ENCODE measurements at places on chromosomes 5 and 9.

DNA sequence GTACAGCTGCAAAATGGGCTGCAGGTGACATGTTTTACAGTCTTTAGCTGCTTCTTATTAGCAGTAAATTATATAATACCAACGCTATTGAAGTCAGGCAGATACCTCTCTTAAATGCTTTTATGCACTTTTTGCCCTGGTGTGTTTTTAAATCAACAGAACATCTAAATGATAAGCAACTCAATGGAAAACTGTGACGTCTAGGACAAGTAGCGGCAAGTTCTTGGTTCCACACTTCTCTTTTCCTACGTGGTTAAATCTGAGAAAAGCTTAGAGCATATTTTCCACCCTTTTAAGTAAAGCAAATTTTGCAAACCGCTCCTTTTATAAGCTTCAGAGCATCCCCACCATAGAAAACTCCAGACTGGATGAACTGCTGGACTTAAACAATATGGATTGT lies 58.1 kb downstream of the CEMIP2 start:
- no peak for DNase-seq

DNA sequence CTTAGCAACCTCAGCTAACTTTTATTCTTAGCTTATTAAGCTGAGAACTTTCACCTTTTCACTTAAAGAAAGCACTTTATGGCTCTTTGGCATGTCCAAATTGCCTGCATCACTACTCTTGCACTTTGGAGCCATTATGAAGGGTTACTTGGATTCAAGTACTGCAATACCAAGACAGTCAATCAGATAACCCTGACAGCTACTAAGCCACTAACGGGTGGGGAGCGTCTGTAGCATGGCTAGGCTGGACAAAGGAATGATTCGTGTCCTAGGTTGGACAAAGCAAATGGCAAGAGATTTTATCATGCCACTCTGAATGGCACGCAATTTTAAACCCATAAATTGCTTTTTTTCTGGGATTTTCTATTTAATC lies 39.6 kb downstream of the TRPM6 start:
- DNase-seq = no peak

- no peak for DNase-seq
These were observed 737 bp downstream of the NANS start for GRCh38 chr9:98057138-98057799.

DNA sequence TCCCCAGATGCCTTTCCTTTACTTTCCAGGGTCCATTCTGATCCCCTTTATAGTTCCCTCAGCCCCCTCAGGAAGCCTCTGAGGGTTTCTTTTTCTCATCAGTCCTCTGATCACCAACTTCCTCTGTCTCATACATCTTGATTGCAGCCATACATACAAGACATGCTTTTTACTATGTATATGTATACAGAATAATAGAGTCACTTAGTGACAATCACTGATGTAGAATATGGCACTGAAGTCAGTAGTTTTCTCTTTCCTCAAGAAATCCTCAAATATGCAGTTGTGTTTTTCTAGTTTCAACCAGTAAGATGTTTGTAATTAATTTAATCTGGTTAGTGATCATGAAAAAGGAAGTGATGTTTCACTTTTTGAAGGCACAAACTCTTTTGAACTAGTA lies 364.1 kb downstream of the MAN2A1 start:
- no peak for DNase-seq

DNA sequence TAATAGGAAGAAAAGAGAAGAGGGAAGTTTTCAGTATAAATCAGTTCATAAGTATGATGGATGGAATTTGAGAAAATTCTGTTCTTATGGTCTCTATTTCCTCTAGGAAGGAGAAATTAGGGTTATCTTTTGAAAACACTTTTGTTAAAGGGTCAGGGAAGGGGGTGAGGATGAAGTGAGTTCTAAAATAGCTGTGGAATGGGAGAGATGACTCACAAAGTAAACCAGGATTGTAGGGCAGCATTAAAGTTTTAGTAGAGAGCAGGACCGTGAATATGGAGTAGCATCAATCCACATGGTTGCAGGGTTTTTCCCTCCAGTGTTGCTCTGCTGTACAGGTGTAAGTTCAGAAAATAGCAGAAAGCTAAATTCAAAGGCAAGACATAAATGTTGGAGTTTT lies 32.4 kb downstream of the MUSK start:
- no peak for DNase-seq
